ENCODE measurements at places on chromosomes 6 and 20.
A peak's percentile ranks its signal among the peaks of the same experiment; 100 is the strongest.

- DNase-seq, result no peak
These were observed 84.6 kb upstream of the ZNF322 start for GRCh38 chr6:26743941-26744699.

GRCh38 chr6:133964052-133964451 lies 11.0 kb downstream of the TBPL1 start:
- DNase-seq, result no peak

- peak; percentile 38 for DNase-seq
These were observed 722 bp downstream of the ISM1 start for GRCh38 chr20:13221673-13222318.

- no peak for DNase-seq
These were observed 39.7 kb downstream of the SYNJ2 start for GRCh38 chr6:158021376-158021775.

DNA sequence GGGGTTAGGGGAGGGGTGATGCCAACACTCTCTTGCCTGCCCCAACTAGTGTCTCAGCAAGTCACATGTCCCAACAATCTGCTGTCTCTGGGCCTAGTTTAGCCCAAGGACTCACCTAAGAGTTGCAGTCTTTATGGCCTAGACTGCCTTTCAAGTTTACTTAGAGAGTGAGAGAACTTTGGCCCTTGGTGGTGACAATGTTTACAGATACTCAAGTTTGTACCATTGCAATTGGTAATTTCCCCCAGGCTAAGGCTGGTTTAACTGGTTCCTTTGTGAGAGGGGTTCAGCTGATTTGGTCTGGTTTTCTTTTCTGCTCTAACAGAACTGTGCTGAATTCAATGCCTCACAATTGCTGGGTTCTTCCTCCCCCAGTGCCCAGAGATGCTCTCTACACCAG lies 1279.9 kb upstream of the EYS start:
- no peak for DNase-seq

Measured in NCI-H1092 treated with DMSO at 0.1 percent for 48 hours (cell line).